ENCODE measurements at places on chromosomes 6 and 20. TPM values are rescaled to one million over a fixed set of nuclear protein-coding genes. Genes with fewer than 3 reads are reported as not detected.

Gene TBX18
- total RNA-seq: 84.1 TPM

Gene PNPLA1
- 0.21 TPM for total RNA-seq

Gene GATA5
- total RNA-seq: 4.1 TPM

Gene HLA-DOB
- 1.9 TPM for total RNA-seq

Gene BRPF3
- 31.7 TPM for total RNA-seq

Gene OPN5
- total RNA-seq: not detected

Gene BAK1
- 27.9 TPM for total RNA-seq

Gene NOX3
- not detected for total RNA-seq

Gene POPDC3
- total RNA-seq: not detected

Gene AVP
- total RNA-seq: not detected

Gene ENPP1
- total RNA-seq: 9.3 TPM

Gene CCN6
- not detected for total RNA-seq

Gene BPIFA1
- not detected for total RNA-seq

Gene MAPK13
- 70.3 TPM for total RNA-seq

Gene EMILIN3
- 2.0 TPM for total RNA-seq

Gene CLPSL1
- total RNA-seq: not detected

Gene CYP39A1
- 3.5 TPM for total RNA-seq

Gene MLIP
- 0.18 TPM for total RNA-seq

Gene LAMP5
- 0.31 TPM for total RNA-seq

Gene SLC44A4
- 79.8 TPM for total RNA-seq

Gene EYA4
- total RNA-seq: 4.1 TPM

Gene ERGIC3
- 265 TPM for total RNA-seq

Gene RIPPLY2
- 0.86 TPM for total RNA-seq

Gene RAET1G
- 5.2 TPM for total RNA-seq

Gene EBF4
- total RNA-seq: 30.3 TPM

Gene LKAAEAR1
- not detected for total RNA-seq

Gene LIME1
- total RNA-seq: 7.3 TPM

Gene CDKAL1
- total RNA-seq: 23.4 TPM

Gene FAM217A
- not detected for total RNA-seq

Gene SLC25A27
- total RNA-seq: 25.1 TPM

Gene TFAP2C
- 12.5 TPM for total RNA-seq

Gene LY6G6D
- total RNA-seq: not detected

Gene KIAA0408
- total RNA-seq: 12.8 TPM

Gene ZC3H12D
- total RNA-seq: 2.4 TPM

Gene ARHGAP18
- 15.6 TPM for total RNA-seq

Gene ULBP2
- 3.0 TPM for total RNA-seq

Gene OR12D3
- not detected for total RNA-seq

Gene TTLL9
- total RNA-seq: 0.86 TPM

All from ureter (tissue), 1 donor.